ENCODE measurements at places on chromosomes 1 and 21. TPM values are rescaled to one million over a fixed set of nuclear protein-coding genes. Genes with fewer than 3 reads are reported as not detected.

TESK2 gene
- 1.3 TPM for polyA plus RNA-seq

CFHR1 gene
- 0.23 TPM for polyA plus RNA-seq

IFI16 gene
- polyA plus RNA-seq: 72.4 TPM

UTS2 gene
- polyA plus RNA-seq: 0.13 TPM

PIK3CD gene
- polyA plus RNA-seq: 6.0 TPM

NHLH1 gene
- polyA plus RNA-seq: 0.16 TPM

WNT9A gene
- 0.36 TPM for polyA plus RNA-seq

FMO2 gene
- not detected for polyA plus RNA-seq
